Activated CD4-positive, alpha-beta T cell treated with anti-CD3 and anti-CD28 coated beads, Interleukin-2, Interleukin-4, amounts not matched to agents 100 ng/mL and 50 ng/mL, durations not matched to agents 16 hours and 8 hours (primary cell): ENCODE measurements at places on chromosomes 3 and 15.
A peak's percentile ranks its signal among the peaks of the same experiment; 100 is the strongest.

DNA sequence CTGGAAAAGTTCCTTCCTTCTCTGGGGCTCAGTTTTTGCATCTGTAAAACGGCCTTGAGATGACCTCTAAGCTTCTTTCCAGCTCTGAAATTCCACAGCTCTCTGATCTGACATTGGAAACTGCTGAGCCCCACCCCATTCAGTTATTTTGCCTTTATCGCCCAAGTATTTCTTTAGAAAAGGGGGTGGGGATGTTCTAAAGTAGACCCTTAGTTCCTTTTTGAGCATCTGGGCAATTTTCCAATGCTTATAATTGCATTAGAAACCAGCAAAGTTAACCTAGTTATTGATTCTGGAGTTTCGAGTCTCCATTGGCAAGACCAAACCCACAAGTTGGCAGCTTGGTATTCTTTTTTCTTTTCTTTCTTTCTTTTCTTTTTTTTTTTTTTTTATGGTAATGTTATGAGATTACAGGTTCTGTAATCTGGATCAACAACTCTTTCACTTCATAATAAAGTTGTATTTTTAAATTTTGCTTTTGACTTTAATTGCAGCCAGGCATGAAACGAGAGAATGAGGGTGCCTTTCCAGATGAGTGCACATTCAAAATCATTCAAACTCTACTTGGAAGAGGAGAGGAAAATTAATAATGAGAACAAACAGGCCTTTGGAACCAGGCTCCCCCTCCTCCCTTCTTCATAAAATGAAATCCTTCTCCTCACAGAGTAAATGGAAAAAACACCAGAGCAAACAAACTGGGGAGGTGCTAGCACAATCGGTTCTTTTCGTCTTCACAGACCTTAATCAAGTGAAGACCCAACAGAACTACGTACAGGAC is 76.8 kb upstream of the LRIG1 start:
- DNase-seq, result no peak

GRCh38 chr15:58666957-58667356 is 82.5 kb downstream of the ADAM10 start:
- no peak for DNase-seq

DNA sequence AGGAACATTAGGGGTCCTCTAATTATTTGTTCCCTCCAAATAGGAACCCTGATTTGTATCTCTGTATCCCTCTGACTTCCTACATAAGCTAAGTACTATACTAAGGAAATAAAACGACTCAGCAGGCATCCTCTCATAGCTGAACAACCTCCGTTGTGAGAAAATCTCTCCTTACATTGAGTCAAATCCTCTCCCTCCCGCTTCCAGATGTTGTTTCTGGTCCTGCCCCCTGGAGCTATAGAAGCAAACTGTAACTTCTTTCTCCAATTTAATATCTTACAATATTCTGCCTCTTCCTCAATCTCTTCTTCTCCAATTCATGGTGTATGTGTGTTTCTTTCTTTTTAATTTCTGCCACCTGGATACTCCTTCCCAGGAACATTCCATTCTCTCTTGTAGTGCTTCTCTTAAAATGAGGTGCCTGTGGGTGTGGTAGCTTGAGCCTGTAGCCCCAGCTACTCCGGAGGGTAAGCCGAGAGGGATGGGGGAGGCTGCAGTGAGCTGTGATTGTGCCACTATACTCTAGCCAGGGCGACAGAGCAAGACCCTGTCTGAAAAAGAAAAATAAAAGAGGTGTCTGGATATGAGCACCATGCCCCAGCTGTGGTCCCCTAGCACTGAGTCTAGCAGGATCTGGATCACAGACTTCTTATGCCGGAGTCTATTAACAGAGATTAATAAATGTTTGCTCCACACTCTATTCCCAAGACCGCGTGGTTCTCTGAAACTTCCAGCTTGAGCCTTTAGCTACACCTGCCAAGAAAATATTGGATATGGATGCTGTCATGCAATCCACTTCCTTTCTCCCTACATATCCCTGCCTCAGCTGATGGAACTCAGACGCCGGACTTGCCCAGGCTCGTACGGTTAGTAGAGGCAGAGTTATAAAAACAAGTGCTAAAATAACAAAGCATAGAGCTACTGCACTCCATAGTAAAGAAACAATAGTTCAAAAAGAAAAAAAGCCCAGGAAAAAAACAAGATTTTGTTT is 42.9 kb upstream of the NEO1 start:
- no peak for DNase-seq

DNA sequence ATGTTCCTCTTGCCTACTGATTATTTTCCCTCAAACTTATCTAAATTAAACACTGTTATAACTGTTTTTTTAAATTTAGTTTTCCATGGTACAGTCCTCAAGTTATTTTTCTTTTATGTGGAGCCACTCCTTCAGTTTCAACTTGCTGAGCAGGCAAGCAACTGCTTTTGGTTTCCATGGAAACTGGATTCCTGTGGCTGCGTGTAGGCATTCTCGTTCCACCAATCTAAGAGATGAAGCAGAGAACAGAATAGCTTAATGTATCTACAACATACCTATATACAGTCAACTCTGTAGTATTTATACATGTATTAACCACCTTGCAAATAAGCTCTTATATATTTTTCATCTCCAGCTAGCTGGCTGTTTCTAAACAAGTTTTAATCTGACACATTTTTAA is 25.8 kb upstream of the ANXA2 start:
- peak; percentile 19 for DNase-seq

GRCh38 chr3:9064850-9065249 is 101.6 kb upstream of the RAD18 start:
- no peak for DNase-seq

DNA sequence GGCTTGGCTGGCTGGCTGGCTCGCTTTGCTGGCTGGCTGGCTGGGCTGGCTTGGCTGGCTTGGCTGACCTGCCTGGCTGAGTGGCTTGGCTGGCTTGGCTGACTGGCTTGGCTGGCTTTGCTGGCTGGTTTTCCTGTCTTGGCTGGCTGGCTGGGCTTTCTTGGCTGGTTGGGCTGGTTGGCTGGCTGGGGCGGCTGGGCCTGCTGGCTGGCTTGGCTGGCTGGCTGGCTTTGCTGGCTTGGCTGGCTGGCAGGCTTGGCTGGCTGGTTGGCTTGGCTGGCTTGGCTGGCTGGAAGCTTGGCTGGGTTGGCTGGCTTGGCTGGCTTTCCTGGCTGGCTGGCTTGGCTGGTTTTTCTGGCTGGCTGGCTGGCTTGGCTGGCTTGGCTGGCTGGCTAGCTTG is 435.6 kb downstream of the GOLGA6L6 start:
- DNase-seq, result no peak

GRCh38 chr3:36942638-36943248 is 2.1 kb downstream of the TRANK1 start:
- no peak for DNase-seq

- no peak for DNase-seq
These were observed 941 bp downstream of the CBLB start for GRCh38 chr3:105867712-105868430.

DNA sequence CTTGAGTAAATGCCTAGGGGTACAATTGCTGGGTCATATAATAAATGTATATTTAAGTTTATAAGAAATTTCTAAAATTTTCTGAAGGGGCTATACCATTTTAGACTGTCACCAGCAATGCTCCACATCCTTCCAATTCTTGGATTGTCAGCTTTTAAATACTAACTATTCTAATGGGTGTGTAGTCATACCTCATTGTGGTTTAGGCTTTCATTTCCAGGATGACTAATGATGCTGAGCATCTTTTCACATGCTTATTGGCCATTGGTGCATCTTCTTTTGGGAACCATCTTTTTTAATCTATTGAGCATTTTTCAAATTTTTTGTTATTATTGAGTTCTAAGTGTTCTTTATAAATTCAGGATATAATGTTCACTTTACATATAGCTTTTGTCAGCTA is 52.5 kb upstream of the CORO2B start:
- DNase-seq, result peak; percentile 62

DNA sequence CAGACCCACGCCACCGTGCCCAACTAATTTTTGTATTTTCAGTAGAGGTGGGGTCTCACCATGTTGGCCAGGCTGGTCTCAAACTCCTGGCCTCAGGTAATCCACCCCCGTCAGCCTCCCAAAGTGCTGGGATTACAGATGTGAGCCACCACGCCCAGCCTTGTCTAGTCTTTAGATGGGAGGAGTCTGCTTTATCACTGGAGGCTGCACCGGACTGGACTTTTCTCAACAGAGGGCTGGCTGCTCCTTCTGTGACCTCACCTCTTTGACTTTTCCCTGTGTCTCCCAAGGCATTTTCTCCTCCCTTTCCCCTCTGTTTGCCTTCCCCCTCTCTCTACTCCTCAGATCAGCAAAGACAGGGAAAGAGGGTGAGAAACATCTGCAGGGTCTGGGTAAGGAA is 28.5 kb downstream of the SLCO2A1 start:
- no peak for DNase-seq

DNA sequence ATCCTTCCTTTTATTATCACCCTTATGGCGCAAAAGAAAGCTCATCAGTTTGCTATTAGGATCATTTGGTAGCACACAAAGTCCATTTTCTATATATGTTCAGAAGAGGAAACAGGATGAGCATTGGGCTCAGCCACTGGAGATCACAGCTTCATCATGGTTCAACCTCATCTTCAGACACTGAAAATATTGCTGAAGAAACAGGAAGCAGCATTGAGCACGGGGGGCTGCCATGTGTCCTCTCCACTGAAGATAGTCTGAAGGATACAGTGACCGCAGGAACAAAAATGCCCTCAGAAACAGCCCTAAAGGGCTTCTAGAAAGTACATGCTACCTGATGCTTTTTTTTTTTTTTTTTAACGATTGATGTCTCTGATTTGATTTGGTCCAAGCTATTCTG is 835.3 kb upstream of the CFAP20DC start:
- DNase-seq, result no peak

DNA sequence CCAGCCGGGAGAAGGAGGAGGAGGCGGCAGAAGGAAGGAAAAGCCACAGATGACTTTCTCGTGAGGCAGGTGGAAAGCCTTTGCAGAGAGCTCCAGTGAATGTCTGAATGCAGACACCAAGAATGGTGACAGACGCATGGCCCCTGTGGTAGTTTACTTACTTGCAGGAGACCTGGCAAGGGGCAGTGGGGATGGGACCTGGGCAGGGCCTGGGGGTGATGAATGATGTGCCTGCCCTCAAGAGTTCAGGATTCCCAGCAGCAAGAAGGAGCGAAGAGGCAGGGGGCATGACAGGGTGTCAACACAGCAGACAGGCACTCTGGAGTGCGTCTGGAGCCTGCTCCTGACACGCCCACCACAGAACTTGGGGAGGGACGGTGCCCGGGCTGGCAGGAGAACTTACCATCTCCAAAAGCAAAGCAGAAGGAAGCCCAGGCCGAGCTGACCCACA is 260.5 kb upstream of the LYSMD4 start:
- no peak for DNase-seq

- peak; percentile 31 for DNase-seq
These were observed 96.1 kb downstream of the MCTP2 start for GRCh38 chr15:94327356-94327936.

DNA sequence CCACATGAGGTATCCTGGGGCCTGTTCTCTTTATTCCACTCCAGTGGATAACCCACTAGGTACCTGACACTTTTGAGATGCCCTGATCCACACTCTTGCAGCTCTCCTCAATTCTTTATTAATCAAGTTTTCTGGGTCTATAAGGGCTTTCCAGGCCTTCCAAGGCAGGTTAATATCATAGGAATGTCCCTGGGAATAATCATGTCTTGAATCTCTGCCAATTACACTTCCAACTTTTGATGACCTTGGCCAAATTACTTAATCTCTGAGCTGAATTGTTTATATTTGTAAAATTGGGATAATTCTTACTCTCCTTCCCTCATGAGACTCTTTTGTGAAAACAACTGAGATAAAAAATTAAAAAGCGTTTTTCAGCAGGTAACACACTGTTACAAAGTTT is 881.7 kb downstream of the MCTP2 start:
- DNase-seq, result no peak

GRCh38 chr3:148042663-148043445 is 633.7 kb downstream of the ZIC1 start:
- DNase-seq, result no peak

GRCh38 chr15:49610157-49610918 is 10.3 kb downstream of the FAM227B start:
- DNase-seq, result no peak

- no peak for DNase-seq
These were observed 64.2 kb downstream of the MOBP start for GRCh38 chr3:39531665-39532064.

DNA sequence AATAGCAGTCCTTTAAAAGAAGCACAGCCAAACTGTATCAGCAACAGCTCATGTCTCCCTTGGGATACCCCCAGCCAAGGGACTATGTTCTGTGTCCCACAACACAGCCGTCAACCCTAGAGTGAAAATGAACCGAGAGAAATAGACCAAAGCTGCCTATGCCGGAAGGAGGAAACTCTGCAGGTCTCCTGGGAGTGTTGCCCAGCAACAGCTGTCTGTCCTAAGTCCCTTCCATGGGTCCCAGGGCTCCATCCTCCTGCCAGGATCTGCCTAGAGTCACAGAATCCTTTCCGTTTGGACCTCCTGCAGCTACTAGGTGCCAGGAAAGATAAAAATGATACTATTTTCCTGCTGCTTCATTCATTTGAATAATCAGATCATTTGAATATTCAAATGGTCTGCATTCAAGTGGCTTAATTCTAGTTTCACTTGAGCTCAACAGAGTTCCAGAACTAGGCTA is 53.1 kb downstream of the TRANK1 start:
- DNase-seq, result no peak

DNA sequence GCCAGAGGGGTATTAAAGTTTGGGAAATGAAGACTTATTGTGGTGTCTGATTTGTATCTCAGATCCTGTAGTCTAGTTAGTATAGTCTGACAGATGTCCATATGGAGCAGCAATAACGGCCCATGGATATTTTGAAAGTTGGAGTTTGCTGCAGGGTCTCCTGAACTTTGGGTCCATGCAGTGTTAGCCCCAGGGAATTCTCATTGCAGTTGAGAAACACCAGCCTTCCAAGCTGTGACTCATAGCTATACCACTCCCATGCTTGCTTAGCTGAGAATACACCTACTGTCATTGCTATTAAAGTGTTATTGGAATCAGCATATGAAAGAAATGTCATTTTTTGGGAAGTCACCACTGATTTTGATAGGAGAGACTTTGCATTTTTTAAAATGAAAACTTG is 29.2 kb downstream of the TMOD2 start:
- no peak for DNase-seq

GRCh38 chr3:61154457-61155198 is 96.6 kb downstream of the FHIT start:
- DNase-seq, result no peak

DNA sequence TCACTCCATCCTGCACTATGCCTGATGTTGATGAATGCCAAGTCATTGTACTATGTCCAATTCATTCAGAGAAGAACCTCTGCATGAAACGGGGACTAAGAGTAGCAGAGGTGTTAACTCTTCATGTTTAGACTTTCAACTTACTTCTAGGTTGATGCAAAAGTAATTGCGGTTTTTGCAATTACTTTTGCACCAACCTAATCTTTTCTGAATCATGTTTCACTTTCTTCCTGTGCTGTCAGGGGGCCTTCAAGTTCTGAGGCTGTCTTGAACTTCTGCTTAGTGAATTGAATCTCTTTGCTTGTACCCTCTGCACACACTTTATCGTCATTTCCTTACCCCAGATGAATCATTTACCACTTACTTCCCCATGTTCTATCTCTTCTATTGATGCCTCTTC is 636.2 kb downstream of the NAALADL2 start:
- peak; percentile 23 for DNase-seq
